ENCODE measurements at places on chromosomes 5 and 9. TPM values are rescaled to one million over a fixed set of nuclear protein-coding genes. Genes with fewer than 3 reads are reported as not detected.

ZNF879 gene
- total RNA-seq, result 2.4 TPM

SLC44A1 gene
- total RNA-seq, result 12.2 TPM

SEMA4D gene
- total RNA-seq, result 159 TPM

MTAP gene
- 62.3 TPM for total RNA-seq

Data from activated CD4-positive, alpha-beta memory T cell treated with anti-CD3 and anti-CD28 coated beads for 36 hours (primary cell).